ENCODE measurements at places on chromosomes 1 and 21. TPM values are rescaled to one million over a fixed set of nuclear protein-coding genes. Genes with fewer than 3 reads are reported as not detected.

Gene OLIG2
- not detected for total RNA-seq

Gene RXFP4
- total RNA-seq, result not detected

Gene ADCY10
- total RNA-seq, result not detected

Gene STXBP3
- 39.8 TPM for total RNA-seq

Gene LCE2C
- total RNA-seq, result not detected

Gene ASPM
- total RNA-seq, result 25.9 TPM

Gene ANXA9
- 0.10 TPM for total RNA-seq

Gene FAM78B
- total RNA-seq, result 0.13 TPM

Gene EFNA3
- 3.1 TPM for total RNA-seq

Gene SYT6
- total RNA-seq, result not detected

Gene C8A
- not detected for total RNA-seq

Gene COA7
- 37.5 TPM for total RNA-seq

Gene OR2L5
- total RNA-seq, result not detected

Gene KCNK2
- not detected for total RNA-seq

Gene DCST2
- 0.21 TPM for total RNA-seq

Gene FAM43B
- not detected for total RNA-seq

Gene CNIH3
- 0.82 TPM for total RNA-seq

Gene BTBD19
- 8.2 TPM for total RNA-seq

Gene WNT9A
- not detected for total RNA-seq

Gene C8B
- total RNA-seq, result not detected

Gene PPIH
- total RNA-seq, result 109 TPM

Gene SLC9C2
- not detected for total RNA-seq

Gene TBX19
- 0.82 TPM for total RNA-seq

Gene S100A9
- total RNA-seq, result not detected

Gene CELA2A
- not detected for total RNA-seq

Gene TMEM51
- not detected for total RNA-seq

All from activated CD8-positive, alpha-beta memory T cell treated with anti-CD3 and anti-CD28 coated beads for 36 hours (primary cell).